T-helper 2 cell (primary cell): ENCODE measurements at places on chromosomes 1 and 21.
A peak's percentile ranks its signal among the peaks of the same experiment; 100 is the strongest.

- DNase-seq: no peak
Observed at GRCh38 chr1:114902343-114902742, 47.7 kb downstream of the SYCP1 start.

DNA sequence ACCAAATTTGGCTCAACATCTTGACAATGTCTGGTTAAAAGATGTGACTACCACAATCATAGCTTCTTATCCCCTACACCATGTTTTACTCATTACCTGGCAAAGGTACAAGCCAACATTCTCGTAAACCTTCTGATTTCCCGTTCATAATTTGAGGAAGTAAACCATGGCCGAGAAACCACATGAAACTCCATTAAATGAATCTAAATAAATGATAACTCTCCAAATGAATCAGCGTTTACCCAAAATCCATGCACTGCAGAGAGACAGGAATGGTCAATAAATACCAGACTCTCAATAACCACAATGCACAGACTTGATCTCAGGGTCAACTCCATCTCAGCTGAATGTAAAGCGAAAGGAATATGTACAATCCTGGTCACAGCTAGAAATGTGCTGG is 125.2 kb downstream of the TYW3 start:
- DNase-seq: no peak

DNA sequence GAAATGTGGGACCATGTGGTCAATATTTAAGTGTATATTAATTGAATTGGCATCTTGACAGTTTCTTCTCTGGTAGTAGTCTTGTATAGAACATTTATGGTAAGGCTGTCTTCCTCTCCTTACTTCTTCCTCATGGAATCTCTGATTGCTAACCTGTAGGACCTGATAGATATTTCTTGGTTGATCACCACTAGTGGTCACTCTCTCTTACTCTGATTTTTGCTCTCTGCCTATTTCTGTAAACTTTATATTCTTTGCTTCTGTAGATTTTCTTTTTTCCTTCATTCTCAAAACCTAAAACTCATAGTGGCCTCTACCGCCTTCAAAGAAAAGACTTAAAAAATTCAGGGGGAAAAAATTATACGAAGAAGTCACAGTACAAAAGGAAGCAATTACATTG is 21.2 kb downstream of the MAST2 start:
- no peak for DNase-seq

DNA sequence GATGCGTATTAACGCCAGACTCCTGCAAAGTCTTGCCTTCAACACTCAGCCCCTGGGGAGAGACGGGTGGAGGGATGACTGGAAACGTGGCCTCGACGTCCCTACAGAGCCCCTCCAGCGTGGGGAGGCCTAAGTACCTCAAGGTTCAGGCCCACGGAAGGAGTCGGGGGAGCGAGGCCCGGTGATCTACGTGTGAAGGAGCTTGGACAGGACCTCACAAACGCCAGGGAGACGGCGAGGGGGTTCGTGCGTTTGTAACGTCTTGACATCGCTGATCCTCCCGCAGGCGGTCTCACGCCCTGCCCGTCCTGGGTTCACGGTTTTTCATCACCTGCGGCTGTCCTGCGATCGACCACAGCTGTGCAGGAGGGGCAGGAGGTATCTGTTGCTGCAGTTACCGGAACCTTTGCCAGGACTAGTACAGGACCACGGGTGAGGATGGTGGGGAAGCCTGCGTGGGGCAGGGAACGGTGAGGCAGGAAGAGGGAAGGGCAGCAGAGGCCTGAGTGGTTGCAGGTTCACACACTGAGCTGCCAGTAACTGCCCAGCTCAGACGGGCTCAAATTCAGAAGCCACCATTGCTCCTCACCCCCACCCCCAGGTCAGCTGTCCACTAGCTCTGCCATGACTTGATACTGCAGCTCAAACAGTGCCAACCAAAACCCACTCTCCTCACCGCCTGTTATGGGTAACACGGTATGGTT is 889 bp upstream of the CCNL2 start:
- DNase-seq: no peak

DNA sequence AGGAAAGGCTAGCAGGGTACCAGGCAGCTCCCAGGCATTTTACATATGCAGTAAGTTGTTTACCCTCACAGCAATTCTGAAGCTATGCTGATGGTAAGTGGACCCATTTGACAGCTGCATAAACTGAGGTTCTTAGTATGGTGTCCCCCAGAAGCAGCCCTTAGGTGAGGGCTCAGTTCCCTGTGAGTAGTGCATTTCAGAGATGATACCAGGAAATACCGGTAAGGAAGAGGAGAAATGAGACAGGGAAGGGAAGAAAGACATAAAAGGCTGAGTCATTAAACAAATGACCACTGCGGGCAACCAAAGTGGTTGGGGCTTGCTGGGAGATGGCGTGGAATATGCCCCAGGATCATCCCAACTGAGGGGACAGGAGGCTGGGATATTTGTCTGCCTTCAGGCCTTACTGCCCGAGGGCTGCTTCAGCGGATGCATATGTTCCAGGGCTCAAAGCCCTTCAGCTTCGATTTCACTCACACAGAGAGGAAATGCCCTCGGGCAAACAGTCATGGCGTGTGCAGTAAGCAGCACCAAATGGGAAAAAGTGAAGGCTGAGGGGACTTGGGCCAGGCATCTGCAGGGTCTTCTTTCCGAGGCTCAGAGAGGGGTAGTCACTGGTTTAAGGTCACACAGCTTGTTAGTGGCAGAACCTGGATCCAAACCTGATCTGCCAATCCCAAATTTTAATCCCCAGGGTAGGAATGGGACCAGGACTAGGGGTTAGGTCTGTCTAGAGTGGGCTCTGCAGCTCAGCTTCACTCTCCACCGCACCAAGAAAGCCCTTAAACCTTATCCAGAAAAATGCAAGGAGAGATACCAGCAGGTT is 133.7 kb upstream of the RUNX3 start:
- no peak for DNase-seq

DNA sequence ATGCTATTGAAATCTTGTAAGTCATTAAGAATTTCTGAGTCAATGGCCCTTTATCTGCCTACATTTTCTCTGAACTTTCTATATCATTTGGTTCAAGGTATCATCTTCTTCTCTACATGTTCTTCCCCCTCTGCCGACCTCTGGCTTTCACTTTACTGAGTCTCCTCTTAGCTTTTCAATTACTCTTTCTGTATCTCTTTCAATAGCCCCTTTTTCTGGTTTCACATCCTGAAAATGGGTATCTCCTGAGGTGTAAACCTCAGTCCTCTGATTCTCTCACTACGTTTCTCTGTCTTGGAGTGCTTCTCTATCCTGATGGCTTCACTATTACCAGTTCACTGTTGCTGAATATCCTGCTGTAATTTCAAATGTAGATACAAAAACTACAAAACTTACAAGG is 98.9 kb downstream of the LYST start:
- no peak for DNase-seq

- DNase-seq: no peak
Observed at GRCh38 chr1:95246511-95246910, 12.5 kb downstream of the RWDD3 start.

DNA sequence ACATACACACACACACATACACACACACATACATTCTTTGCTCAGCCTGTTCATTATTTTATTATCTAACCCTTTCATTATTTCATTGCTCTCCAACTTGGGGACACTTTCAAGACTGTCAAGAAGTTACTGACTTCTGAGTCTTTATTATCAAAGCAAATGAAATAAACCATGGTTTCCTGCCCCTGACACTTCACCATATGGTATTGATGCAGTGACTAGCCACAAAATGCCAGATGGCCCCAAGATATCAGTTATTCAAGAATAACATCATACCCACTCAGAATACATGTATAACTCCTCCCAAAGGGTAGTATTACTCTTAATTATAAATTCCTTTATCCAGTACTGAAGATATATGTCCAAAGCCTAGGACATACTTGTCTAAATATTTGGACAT is 197.3 kb downstream of the MRPL39 start:
- DNase-seq: no peak

DNA sequence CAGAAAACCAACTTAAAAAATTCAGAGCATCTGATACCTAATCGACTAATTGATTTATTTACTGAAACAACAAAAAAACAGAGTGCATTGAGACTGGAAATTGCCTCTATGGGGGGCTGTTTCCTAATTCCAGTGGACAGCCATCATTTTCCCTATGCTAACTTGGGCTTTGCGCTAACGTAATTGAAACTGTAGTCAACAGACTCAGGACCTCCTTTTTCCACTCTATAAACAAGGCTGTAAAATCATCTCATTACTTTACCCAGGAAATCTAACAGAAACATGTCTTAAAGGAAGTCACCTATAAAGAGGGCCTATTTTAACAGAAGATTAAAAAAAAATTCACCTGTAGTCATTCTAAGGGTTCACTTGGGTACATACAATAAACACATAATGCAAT is 2.1 kb downstream of the ERG start:
- no peak for DNase-seq

GRCh38 chr1:186409091-186409490 is 33.5 kb downstream of the ODR4 start:
- no peak for DNase-seq

DNA sequence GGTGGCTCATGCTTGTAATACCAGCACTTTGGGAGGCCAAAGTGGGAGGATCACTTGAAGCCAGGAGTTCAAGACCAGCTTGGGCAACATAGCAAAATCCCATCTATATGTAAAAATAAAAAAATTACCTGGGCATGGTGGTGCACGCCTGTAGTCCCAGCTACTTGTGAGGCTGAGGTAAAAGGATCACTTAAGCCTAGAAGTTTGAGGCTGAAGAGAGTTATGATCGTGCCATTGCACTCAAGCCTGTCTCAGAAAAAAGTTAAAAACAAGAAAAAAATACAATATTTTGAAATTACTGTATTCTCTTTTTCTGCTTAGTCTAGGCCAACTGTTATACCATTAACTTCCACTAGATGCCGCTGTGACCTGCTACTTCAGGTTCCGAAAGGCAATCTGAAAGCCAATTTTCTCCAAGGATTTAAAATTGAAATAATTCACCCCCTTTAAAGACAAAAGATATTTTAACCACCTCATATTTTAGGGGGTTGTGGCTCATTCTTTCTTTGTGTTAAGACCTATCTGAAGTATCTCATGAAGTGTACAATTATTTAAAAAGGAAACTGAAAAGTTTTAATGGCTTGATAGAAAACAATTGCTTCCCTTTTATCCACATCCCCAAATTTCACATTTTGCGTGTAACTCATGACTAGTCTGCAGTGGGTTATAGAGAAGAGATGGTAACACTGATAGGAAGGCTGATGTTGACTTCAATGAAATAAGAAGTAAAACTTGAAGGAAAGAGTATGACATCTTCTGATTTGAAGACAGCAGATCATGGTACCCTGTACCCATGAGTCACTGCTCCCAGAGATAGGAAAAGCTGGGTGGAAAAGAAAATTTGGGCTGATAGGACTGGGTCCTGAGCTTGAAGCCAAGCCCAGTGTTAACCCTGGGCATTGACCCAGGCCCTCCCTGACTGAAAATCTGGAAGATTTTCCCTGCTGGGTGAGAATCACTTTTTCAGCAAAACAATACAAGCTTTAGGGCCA is 24.4 kb upstream of the CLDN14 start:
- DNase-seq: no peak

DNA sequence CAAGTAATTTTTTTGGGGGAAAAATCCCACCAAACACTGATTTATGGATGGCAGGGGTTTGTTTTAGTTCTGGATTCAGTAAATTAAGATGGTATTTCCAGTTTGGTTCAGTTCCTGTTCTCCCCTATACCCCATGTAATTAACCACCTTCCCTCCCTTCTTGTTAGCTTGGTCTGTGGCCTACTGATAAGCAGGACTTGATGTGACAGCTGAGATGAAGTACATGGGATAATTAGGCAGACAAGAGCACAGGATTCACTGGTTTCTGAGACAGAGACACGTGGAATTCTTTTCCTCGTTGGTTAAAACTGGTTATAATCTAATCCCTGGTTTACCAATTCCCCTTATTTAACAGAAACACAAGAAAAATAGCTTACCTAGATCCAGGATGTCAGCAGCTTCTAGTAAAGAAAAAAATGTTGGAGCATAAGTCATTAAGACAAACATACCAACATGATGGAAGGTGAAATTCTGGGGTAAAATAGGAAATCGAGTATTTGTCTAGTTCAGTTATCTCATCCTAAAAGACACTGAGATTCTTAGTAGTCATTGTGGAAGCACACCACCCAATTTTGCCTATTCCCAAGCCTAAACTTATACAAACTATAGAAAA is 81.5 kb downstream of the SCMH1 start:
- DNase-seq: no peak

GRCh38 chr1:58621391-58621790 is 44.3 kb upstream of the TACSTD2 start:
- DNase-seq: no peak

- no peak for DNase-seq
Observed at GRCh38 chr1:201011616-201012015, 11.9 kb downstream of the KIF21B start.

DNA sequence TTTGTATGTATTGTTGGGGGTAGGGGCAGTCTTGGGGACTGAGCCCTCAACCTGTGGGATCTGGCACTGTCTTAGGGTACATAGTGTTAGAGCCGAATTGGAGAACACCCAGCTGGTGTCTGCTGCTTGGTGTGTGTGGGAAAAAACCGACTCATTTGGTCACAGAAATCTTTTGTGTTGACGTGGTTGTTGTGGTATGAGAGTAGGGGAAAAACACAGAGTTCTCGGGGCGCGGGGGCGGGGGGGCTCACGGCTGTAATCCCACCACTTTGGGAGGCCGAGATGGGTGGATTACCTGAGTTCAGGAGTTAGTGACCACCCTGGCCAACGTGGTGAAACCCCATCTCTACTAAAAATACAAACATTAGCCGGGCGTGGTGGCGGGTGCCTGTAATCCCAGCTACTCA is 15.3 kb upstream of the SRSF10 start:
- DNase-seq: no peak

DNA sequence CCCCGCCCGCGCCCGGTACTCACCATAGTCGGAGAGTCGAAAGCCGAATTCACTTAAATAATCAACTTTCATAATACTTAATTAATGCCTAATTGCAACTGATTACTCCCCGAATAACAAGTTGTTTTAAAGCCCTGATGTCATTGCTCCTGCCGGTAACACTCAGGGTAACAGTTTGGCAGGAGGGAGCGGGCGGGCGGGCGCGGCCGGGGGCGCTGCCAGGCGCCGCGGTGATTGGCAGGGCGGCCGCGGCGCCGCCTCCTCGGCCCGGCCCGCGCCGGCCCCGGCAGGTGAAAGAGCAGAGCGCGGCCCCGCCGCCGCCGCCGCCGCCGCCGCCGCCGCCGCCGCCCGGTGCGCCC is 102.2 kb downstream of the CASZ1 start:
- DNase-seq: peak; percentile 66

DNA sequence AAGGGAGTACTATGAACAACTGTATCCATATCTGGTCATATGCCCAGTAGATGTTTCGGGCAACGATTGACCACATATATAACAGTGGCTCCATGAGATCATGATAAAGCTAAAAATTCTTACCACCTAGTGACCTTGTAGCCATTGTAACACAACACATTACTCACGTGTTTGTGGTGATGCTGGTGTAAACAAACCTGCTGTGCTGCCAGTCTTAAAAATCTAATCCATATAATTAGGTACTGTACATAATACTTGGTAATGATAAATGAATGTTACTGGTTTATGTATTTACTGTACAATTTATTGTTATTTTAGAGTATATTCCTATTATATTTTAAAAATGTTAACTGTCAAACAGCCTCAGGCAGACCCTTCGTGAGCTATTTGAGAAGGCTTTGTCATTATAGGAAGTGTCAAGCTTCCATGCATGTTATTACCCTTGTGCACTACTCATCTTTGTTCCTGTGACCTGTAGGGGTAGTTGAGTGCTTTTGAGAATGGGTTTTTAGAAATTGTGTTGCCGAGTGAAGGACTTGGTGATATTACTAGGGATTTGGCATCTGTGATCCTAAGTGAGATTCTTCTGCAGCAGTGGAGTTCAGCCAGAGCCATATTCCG is 23.6 kb downstream of the DIP2A start:
- no peak for DNase-seq
